ENCODE measurements at places on chromosomes 3 and 15.

GRCh38 chr3:128149650-128150049 lies 3.6 kb upstream of the EEFSEC start:
- no peak for DNase-seq

DNA sequence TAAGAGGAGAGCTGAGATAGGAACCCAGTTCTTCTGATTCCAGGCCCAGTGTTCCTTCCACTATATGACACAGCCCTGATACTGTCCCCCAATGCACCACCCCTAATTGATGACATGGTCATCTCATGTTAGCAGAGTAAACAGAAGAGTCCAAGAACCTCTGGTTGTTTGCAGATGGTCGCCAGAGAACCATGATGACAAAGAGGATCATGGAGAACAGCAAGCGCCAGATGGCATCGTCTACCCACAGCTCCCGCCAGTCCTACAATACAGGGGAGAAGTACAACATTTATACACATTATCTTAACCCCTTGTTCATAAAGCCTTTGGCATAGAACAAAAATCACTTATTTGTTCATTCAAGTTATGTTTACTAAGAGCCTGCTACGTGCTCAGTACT lies 18.5 kb upstream of the VPS39 start:
- no peak for DNase-seq

DNA sequence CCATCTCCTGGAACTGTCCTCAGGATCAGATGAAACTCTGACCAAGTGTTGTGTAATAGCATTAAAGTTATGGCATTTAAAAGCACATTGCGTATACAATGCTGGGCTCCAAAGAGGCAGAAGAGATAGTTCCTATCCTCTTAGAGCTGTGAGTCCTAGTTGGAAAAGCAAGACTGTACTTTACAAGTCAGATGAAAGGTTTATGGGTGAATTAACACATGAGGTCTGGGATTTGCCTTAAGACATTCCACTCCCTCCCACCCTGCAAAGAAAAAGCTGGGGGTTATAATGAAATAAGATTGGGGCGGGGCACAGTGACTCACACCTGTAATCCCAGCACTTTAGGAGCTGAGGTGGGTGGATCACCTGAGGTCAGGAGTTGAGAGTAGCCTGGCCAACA lies 35.6 kb downstream of the SNAPC5 start:
- no peak for DNase-seq

GRCh38 chr15:91099616-91099994 lies 452 bp upstream of the SV2B start:
- DNase-seq = no peak

- DNase-seq = peak; percentile 49
Measured at GRCh38 chr15:67784090-67784781, 41.1 kb upstream of the SKOR1 start.
